ENCODE measurements at places on chromosomes 3 and 15.

- no peak for DNase-seq
These were observed 11.0 kb upstream of the CPA3 start for GRCh38 chr3:148854061-148854460.

DNA sequence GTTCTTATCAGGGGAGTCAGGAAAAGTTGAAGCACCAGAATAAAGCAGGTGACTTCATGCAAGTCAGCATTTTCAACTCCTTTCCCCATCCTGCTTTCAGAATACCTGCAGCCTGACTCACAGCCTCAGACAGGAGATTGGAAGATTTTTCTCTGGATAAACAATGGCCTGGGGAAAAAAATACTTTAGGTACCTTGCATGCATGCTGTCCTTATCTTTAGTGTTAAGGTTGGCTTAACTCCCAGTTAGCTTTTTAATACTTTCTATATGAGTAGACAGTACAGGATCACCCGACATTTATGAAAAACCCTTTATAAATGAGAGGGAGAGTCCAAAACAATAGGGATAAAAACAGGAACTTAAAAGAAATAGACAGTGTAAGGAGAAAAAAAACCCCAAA, 53.6 kb downstream of the PAK2 start:
- DNase-seq: no peak

GRCh38 chr3:194720048-194720447, 34.4 kb downstream of the FAM43A start:
- DNase-seq: no peak

DNA sequence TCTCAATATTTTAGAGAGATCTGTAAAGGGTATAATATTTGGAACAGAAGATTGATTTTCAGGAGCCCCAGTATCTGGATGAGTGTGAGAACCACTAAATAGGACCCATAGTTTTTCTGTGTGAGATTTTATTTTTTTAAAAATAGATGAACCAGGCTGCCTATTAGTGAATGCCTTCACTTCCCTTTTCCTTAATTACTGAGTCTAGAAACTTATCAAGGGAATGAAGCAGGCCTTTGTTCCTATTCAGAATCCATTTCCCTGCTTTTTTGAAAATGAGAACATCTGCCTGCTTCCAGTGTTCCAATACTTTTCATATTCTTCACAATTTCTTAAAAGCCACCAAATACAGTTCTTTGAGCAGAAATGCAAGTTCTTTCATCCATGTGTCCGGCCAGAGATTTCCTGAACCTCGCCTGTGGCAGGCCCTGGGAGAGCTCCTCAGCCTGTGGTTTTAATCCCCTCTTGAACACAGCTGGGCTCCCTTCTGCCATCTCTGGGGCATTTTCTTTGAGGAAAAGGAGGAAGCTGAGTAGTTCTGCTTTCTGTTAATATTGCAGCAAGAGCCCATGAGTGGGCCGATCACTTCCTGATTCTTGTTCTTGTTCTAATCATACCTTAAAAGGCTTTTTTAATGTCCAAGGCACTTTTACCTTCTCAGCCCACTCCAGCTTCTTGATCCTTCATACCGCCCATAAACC, 4.7 kb downstream of the EHD4 start:
- DNase-seq: no peak

GRCh38 chr3:67227030-67227429, 228.9 kb downstream of the KBTBD8 start:
- no peak for DNase-seq

DNA sequence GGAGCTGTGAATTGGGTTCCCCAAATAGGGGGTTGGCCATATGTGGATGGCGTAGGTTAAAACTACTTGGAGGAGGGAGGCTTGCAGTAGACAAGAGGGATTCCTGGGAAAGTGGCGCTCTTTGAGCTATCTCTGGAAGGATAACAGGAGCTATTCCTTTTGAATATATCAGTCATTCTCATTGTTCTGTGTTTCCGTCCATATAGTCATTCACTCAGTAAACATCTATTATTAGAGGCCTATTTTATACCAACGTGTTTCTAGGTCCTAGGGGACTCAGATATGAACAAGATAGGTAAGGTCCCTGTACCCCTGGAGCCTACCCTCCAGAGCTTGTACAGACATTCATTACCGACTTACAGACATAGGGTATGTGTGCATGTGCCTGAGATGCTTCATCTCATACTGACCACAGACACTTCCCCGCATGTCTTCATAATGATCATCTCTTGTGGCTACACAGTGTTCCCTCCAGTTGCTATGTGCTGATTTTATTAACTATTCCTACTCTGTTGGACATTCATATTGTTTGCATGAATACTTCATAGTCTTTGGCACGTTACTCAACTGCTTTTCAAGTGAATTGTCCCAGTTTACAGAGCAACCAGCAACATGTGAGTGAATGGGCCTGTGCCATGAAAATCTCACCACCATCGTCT, 55.8 kb upstream of the VILL start:
- no peak for DNase-seq
